ENCODE measurements at places on chromosomes 6 and 20.

- DNase-seq, result no peak
Observed at GRCh38 chr20:5148581-5148980, 21.8 kb downstream of the CDS2 start.

GRCh38 chr6:156009656-156010055 is 554.0 kb upstream of the NOX3 start:
- no peak for DNase-seq

DNA sequence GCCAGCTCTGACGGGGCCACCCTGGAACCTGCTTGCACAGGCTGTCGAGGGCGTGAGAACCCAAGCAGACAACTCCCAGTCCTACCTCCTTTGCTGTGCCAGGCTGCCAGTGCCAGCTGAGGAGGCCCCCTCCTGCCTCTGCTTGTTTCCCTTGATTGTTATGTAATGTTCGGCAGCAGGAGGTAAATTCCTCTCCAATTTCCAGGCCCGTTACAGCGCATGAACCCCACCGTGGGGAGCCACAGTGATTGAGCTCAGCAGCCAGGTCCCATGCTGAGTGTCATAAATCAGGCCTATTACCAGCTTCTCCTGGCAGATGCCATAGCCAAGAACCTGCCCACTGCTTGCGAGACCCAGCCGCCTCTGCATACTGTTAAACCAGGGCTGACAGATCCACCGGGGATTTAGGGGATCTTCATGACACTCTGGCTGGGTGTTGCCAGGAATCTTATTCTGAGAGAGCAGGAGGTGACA is 320.5 kb downstream of the DHX35 start:
- no peak for DNase-seq

DNA sequence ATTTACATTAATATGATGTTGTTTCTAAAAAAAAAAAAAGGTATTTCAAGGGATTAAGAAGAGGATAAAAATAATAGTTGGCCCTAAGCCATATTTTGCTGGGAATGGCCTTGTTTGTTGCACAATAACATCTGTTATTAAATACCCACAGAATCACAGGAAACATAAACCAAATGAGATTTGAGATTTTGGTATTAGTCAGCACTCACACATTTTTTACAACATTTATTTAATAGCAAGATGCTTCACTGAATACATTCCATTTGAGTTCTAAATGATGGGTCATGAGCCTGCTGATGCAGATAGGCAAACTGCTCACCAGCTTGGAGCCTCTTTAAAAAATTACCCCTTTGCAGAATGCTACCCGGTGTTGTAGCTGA is 92.9 kb upstream of the ENPP5 start:
- no peak for DNase-seq

- no peak for DNase-seq
Observed at GRCh38 chr6:41073968-41074691, 1.4 kb downstream of the NFYA start.

DNA sequence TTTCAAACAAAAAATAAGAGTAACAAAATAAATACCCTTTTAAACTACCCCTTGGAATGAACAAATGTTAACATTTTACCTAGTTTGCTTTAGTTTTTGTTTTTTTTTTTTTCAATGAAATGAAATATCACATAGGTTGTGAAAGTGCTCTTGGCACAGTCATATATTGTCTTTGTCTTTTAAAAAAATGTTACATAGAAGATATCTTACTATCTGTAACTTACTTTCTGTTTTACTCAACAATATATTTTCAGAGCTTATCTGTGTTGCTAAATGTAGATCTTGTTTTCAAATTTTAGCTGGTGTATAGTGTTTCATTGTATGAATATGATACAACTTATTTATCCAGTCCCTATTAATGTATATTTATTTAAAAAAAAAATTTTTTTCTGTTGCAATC is 8.6 kb downstream of the CEP57L1 start:
- DNase-seq, result no peak

DNA sequence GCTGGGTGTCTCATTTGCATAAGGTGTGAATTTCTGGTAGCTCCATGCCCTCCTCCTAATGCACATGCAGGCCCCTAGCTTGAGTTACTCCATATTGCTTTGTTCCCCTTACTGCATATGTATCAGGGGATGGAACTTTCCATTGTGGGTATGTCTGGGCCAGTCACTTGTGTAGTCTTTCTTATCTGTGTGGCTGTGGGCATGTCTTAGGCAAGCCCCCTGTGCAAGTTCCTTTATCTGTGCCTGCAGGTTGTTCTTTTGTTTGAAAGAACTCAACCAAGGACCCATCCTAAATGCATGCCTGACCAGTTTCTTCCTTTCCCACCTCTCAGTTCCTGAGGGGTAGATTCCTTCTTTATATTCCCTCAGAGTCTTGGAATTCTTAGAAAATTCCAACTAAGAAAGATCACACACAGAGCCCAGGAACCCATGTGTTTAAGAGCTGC is 23.6 kb downstream of the MBOAT1 start:
- no peak for DNase-seq

Measured in T-helper 1 cell (primary cell).